ENCODE measurements at places on chromosomes 11 and 22.
A peak's percentile ranks its signal among the peaks of the same experiment; 100 is the strongest.

- no peak for DNase-seq
These were observed 2.0 kb upstream of the EHD1 start for GRCh38 chr11:64880240-64881001.

DNA sequence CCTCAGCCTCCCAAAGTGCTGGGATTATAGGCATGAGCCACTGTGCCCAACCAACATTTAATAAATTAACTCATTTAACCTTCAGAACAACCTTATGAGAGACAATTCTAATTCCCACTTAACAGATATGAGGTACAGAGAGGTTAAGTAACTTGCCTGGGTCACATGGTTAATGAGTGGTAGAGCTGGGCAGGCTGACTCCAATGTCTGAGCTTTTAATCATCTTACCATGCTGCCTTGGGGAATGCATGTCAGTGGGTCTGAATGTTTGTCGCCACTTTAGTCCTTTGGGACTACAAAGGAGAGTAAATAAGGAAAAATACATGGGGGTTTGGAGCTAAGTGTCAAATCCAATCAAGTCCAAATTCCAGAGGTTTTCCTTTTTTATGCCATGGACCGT is 11.2 kb upstream of the PIK3C2A start:
- no peak for DNase-seq

- DNase-seq, result no peak
These were observed 121.2 kb downstream of the ZNF280B start for GRCh38 chr22:22387386-22387736.

DNA sequence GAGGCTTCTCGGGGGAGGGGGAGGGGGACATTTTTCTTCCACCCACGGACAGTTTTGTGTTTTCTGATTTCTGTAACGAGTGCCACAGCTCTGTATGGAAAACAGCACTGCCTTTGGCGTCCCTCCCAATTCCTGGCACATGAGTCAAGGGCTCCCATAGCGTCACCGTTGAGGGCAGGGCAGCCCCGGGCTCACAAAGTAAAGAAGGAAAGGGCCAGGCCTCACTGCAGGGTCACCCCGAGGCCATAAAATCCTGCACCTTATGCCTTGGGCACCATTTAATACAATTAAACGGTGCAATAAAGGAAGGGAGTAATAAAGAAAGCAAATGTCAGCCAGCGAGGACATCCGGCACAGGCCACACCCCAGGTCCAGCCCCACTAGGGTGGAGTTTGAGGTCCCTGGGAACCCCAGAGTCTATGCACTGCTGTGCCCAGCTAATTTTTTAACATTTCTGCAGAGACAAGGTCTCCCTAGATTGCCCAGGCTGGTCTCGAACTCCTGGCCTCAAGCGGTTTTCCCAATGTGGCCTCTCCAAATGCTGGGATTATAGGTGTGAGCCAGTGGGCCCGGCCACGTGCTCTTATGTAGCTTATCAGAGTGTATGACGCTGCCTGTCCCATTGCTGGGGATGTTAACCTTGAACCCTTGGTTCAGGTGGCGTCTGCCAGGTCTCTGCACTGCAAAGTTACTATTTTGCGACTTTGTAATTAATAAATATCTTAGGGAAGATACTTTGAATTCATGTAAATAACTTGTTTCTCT is 13.6 kb upstream of the MUC2 start:
- DNase-seq, result no peak

DNA sequence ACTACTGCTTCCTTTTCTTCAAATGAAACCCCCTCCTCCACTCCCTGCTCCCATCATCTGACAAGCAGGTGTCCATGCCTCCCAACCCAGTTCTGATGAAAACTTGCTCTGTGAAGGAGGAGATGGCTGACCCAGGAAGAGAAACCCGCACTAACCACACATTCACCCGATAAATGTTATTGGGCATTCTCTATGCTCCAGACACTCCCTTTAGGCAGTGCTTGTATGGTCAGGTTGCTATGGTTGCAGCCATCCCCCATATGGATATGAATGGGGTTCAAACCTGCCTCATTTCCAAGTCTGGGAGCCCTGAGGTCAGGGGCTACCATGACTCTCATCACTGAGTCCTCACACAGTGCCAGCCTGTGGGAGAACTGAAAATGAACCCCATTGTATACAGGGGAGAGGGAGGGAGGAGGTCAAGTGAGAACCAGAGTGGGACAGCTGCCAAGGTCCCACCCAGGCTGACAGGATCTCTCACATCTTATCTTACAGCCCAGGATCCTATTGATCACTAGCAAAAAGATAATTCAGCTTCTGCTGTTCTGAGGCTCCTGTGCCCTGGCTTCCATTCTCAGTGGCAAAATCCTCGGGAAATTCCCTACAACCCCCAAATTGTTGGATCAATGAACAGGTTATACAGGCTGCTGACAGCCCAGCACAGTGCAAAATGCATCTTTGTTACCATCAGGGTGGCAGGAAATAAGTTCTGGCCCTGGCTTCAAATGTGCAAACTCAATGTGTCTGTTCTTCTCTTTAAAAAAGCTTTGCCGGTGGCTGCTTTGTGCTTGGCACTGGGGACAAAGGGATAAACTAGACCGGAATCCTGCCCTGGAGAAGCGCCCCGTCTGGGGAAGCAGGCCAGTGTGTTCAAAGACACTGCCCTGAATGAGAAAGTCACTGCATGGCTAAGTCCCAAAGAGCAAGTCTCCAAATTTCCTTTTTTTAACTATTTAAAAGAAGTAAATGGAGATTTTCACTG is 22.7 kb upstream of the ACER3 start:
- no peak for DNase-seq

DNA sequence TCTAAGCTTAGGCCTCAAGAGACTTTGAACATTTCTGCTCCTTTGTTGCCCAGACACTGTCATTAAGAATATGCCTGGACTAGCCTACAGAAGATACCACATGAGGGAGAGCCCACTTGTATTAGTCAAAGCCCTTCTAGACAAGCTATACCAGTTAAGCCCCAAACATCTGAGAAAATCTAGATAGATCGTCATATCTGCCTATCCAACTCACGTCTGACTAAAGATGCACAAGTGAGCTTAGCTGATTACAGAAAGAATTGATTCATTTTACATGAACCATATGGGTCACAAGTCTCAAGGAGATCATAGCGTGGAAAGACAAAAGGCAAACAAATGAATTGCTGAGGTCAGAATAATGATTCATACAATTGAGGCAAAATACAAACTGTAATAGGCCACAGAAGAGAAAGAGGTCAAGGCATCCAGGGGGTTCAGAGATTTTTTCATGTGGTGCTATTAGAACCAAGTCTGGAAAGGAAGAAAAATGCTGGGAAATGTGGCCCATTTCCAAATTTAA is 1155.5 kb upstream of the TENM4 start:
- DNase-seq, result no peak

GRCh38 chr11:127238321-127238720 is 237.8 kb upstream of the KIRREL3 start:
- no peak for DNase-seq

DNA sequence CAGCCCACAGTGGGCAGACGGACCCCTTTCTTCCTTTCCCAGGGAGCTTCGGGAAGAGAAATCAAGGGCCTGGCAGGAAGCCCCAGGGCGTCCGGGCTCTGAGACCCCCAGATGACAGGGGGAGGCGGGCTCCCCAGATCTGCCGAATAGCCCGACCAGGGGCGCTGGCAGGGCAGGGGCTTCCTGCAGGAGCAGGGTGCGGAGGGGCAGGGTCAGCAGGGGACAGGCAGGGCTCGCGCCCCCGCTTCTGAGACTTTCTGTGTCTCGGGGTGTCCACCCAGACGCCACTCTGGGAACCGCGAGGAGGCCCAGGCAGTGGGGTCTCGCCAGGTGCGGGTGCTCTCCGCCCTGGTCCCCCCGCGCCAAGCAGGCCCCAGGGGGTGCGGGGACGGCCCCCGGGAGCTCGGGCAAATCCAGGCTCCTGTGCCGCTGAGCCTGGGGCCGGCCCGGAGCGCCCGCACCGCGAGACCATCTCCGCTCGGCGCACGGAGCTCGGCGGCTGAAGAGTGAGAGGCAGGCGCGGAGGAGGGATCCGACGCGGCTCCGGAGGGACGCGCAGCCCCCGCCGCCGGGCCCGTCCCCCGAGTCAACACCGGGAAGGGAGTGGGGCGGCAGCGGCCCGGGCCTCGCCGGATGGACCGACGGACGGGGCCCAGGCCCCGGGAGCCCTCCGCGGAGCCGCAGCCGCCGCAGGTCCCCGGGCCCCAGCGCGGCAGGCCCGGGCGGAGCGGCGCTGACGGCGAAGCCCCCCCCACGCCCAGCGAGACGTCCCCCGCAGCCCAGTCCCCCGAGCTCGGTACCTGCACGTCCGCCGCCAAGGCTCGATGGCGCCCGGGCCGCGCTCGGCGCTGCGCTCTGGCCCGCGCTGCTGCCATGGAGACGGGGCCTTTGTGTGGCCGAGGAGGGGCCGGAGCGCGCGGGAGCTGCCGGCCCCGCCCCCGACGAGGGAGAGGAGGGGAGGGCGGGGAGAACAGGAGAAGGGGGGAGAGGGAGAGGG is at the start of gene PLXNB2:
Gene PLXNB2, minus strand, starts transcription at position 894 of the 997 bp plus-strand sequence. CDS start 17,062 bp downstream, outside the sequence.
- no peak for DNase-seq

GRCh38 chr22:38169116-38169515 is 12.5 kb downstream of the PLA2G6 start:
- DNase-seq, result no peak

DNA sequence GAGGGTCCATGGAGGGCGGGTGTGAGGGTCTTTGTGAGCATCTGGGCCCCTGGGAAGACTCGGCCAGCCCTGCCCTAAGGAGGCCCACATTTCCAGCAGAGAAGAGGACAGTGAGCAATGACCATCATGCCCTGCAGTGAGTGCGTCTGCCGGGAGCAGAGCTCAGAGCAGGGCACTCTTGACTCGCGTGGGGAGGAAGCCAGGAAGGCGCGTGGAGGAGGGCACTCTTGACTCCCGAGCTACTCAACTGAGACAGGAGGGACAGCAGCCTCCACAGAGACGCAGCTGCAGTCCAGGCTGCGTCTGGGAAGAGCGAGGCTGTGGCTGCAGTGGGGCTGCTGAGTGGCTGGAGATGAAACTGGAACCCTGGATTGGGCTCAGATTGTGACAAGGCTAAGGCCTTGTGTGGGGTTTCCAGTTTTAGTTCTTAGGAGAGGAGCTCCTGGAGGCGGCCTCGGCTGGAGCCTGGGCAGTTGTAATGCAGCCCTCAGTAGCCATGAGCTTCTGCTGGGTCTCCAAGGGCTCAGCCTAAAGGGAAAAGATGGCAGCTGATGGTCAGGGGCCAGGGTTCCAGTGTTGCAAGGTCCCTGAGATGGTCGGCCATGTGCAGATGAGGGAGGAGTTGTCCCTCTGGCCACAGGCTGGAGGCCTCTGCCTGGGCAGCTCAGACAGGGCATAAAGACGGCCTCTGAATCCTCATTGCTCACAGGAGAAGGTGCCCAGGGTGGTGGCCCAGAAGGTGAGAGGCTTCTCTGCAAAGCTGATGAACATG is 264.7 kb upstream of the B3GAT1 start:
- no peak for DNase-seq

DNA sequence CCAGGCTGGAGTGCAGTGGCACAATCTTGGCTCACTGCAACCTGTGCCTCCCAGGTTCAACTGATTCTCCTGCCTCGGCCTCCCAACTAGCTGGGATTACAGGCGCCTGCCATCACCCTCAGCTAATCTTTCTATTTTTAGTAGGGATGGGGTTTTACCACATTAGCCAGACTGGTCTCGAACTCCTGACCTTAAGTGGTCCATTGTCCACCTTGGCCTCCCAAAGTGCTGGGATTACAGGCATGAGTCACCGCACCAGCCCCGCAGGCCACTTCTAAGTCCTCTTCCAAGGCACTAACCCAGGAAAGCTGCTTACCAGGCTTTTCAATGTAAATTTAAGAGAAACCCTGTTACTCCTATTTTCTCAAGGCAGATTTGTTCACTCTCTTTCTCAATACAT is 50.4 kb downstream of the DENND5A start:
- DNase-seq, result no peak

GRCh38 chr22:36671404-36671803 is 32.1 kb downstream of the CACNG2 start:
- DNase-seq, result no peak

- no peak for DNase-seq
These were observed 216.4 kb downstream of the GRM5 start for GRCh38 chr11:88849368-88849767.

DNA sequence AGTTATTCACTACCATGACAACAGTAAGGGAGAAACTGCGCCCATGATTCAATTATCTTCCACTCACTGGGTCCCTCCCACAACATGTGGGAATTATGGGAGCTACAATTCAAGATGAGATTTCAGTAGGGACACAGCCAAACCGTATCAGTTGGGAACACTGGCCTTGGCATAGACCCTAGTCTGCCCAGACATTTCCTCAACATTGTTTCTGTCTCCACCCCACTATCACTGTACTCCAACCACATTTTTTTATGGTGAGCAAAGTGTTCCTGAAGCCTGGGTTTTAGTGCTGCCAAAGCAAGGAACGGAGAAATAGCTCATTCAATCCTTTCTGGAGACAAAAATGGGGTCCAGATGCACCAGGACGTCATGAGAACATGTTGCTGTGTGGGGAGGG is 122.6 kb upstream of the CCDC179 start:
- no peak for DNase-seq

DNA sequence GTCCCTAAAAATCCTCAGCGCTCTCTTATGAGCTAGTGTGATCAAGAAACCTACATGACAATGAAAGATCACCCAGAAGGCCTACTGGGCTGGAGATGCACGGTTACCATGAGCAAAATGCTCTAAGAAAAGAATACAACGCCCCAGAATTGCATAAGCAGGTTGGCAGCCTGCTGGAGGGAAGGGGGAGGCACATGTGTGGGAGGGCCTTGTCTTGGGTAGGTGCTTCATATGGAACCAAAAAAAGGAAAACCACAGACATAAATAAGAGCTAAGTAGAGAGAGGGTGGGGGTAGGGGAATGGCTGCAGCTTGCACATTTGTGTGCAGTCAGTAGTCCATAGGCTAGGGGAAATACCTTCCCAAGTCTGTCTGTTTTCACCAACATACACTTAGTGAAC is 2.8 kb downstream of the SIAE start:
- no peak for DNase-seq

GRCh38 chr11:69542314-69543168 is 61.1 kb downstream of the LINC01488 start:
- no peak for DNase-seq

- peak; percentile 63 for DNase-seq
These were observed 25.6 kb upstream of the TH start for GRCh38 chr11:2196970-2197770.

- DNase-seq, result no peak
These were observed 5.6 kb upstream of the UCP2 start for GRCh38 chr11:73988227-73988626.

- no peak for DNase-seq
These were observed 38.2 kb downstream of the FEZ1 start for GRCh38 chr11:125457814-125458343.

DNA sequence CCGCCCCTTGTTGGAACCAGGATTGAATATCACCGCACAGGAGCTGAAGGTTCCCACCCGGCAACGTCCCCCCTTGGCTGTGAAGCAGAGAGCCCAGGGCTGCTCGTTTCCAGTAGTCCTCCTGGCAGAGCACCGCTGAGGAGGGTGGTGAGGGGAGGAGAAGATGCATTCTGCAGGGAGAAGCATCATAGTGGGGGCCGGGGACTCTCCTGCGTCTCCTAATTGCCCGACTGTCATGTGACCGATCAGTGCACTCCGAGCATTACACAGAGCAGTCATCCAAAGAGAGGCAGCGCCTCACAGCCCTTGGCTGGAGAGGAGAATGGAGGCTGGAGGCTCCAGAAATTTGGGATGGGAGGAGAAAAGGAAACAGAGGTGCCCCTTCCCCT is 85.0 kb upstream of the SEPTIN5 start:
- no peak for DNase-seq
